ENCODE measurements at places on chromosomes 6 and 20.

GRCh38 chr6:5723841-5724691 is 282.7 kb downstream of the NRN1 start:
- DNase-seq = no peak

DNA sequence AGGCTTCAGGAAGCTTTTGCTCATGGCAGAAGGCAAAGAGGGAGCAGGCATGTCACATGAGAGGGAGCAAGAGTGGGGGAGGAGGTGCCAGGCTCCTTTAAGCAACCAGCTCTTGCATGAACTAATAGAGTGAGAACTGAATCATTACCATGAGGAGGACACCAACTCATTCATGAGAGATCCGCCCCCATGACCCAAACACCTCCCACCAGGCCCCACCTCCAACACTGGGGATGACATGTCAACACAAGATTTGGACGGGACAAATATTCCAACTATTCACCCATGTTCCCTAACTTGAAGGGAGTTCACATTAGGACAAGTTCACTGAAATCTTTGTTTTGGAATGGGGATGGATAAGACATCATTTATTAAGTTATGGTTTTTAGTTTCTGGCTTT is 155.2 kb upstream of the ESR1 start:
- no peak for DNase-seq

DNA sequence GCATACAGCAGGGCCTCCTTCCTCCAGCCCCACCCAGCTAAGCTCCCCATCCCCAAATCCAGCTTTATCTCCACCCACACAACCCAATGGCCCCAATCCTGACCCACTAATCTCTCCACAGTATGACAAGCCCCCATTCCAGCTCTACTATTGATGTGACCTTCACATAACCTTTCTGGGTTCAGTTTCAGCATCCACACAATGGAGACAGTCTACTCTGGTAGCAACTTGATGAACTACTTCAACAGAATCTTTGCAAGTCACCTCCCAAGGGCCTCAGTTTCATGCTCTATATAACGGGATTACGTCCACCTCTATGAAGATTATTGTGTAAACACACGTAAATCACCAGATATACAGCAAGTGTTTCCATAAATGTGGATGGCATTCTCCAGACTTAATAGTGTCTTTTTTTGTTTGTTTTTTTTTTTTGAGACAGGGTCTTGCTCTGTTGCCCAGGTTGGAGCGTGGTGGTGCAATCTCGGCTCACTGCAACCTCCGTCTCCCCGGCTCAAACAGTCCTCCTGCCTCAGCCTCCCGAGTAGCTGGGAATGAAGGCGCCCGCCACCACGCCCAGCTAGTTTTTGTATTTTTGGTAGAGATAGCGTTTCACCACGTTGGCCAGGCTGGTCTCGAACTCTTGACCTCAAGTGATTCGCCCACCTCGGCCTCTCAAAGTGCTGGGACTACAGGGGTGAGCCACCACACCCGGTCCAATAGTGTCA is 1.4 kb downstream of the AHCY start:
- no peak for DNase-seq

DNA sequence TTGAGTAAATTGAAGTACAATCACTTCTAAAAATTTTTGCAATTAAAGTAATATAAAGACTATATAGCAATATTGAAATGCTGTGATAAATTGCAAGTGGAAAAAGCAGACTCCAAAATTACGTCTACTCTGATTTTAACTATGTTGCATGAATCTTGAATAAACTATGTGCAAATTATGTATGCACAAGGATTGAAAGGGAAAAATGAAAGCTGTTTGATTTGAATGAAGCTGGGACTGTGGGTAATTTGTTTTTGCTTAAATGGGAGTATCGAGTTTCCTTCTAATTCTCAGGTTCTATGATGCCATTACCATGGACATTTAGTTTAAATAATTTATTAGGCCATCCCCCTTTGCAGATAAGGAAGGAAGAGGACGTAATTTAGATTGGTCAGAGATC is 198.7 kb upstream of the MYLIP start:
- no peak for DNase-seq

DNA sequence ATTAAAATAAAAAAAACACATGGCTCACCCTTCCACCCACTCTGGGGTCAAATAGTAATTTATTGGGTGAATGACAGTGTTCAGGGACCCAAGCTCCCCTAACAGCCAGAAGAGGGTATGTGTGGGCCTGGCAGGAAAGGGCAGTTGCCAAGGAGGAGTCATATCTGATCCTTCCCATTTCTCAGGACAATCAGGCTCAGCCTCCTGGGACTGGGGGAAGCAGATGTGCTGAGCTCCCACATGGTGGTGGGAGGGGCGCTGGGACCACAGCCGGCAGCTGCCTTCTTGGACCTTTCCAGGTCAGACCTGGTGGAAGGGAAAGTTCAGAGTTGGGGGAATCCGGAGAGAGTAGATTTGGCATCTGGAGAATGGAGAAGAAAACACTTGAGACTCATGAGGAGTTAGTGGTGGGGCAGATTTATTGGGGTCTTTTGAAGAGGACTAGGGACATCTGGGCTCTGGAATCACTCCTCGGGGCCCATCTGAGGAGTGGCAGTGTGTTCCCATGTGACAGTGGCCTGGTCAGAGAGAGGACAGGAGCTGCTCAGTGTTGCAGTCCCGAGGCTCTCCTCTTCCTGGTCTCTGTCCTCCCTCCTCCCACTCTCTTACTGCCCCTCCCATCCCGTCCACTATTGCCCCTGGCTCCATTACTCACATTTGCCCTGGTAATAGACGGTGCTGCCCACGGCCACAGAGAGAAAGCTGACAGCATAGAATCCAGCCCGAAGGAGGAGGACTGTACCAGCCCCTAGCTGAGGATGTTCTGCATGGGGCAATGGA is 3.0 kb downstream of the LST1 start:
- no peak for DNase-seq

GRCh38 chr6:56199956-56200355 is 47.4 kb downstream of the COL21A1 start:
- no peak for DNase-seq

Data from H4 (cell line).